ENCODE measurements at places on chromosomes 6 and 20.

GRCh38 chr20:63585616-63586565 is 11.9 kb upstream of the HELZ2 start:
- no peak for DNase-seq

- peak; percentile 94 for DNase-seq
Measured at GRCh38 chr6:154386848-154387717, 30.5 kb upstream of the IPCEF1 start.

GRCh38 chr20:52975029-52975732 is 3.0 kb downstream of the TSHZ2 start:
- no peak for DNase-seq

GRCh38 chr6:29726001-29726400 is 2.8 kb downstream of the HLA-F start:
- DNase-seq = no peak

GRCh38 chr6:134701301-134701700 is 248.6 kb downstream of the ALDH8A1 start:
- no peak for DNase-seq

DNA sequence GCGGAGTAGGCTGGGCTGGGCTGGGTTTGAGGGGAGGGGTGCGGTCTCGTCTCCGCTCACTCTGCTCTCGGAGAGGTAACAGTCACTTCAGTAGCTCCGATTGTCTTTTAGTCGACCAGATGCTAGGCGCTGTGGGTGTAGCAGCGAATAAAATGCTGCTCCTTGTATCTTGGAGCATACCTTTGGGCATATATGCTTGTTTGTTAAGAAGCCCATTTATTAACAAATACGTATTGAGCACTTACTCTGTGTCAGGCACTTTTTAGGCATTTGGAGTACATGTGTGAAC is 545 bp downstream of the ACTR5 start:
- DNase-seq = no peak

GRCh38 chr6:2102966-2103365 is 142.4 kb downstream of the GMDS start:
- no peak for DNase-seq

DNA sequence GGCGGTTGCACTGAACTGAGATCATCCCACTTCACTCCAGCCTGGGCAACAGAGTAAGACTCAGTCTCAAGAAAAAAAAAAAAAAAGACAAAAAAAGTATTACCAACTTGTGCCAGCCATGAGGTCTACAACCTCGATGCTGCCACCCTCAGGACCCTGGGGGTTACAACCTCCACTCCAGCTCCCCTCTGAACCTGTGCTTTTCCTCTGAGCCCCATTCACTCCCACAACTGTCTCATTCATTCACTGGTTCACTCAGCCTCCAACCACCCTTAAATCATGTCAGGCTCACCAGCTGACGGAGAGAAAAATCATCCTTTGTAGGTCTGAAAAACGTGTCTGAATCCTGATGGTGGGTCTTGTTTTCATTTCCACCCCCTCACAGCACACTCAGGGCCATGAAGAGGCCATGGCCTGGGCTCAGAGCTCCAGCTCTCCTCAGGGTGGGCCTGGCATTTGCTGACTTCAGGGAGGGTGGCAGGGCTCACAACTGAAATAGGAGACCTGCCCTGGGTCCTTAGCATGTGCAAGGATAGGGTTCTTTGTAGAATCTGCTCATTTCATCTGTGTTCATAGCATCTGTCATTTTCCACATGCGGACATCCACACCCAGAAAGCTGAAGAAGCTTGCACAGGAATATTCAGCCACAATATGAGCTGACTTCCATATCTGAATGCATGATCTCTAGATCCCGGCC is 1.9 kb upstream of the ULBP1 start:
- DNase-seq = no peak

GRCh38 chr6:2839195-2839981 is 2.3 kb downstream of the SERPINB1 start:
- DNase-seq = peak; percentile 89

DNA sequence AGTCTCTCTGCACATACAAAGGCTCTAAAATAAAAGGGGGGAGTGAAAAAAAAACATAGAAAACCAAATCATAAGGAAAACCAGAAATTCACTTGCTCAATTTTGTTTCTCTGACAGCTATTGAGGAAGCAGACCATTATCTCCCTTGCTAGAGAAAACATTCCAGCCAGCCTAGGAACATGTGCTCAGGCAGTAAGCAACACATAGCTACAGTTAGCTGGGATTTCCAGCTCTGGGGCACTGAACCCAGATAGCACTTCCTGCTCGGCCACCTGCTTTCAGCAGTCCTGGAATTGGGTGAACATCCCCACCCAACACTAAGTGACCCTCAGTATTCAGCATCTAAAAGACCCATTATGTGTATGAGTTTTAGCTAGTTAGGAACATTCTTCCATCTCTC is 61.3 kb downstream of the TNFRSF21 start:
- DNase-seq = no peak

DNA sequence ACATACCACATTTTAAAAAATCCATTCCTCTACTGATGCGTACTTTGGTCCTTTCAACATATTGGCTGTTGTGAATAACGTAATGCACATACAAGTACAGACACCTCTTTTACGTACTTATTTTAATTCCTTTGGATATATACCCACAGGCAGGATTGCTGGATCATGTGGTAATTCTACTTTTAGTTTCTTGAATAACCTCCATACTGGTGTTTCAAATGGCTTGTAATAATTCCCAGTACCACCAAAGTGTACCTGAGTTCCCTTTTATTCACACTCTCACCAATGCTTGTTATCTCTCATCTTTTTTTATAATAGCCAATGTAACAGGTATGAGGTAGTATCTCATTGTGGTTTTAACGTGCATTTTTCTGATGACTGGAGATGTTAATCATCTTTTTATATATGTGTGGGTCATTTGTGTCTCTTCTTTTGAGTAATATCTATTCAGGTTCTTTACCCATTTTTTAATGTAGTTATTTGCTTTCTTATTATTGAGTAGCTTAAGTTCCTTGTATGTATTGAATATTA is 191.9 kb downstream of the ADGB start:
- no peak for DNase-seq

- no peak for DNase-seq
Measured at GRCh38 chr6:14051355-14051754, 66.2 kb upstream of the CD83 start.

DNA sequence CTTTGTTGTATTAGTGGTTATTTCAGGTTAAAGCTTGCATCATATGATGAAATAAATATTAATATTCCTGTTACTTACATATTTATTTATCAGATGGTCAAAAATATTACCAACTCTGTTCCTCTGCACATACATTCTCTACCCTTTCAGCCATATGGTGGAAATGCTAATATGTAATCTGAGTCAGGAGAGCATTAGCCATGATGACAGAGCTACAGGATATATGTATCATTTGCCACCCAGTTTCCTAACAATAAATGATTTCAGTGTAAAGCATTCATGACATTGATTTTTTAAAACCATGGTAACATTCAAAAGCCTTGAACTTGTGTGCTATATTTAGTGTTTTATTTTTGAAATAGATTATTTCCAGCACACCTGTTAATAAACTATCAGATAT is 16.6 kb downstream of the POPDC3 start:
- no peak for DNase-seq

DNA sequence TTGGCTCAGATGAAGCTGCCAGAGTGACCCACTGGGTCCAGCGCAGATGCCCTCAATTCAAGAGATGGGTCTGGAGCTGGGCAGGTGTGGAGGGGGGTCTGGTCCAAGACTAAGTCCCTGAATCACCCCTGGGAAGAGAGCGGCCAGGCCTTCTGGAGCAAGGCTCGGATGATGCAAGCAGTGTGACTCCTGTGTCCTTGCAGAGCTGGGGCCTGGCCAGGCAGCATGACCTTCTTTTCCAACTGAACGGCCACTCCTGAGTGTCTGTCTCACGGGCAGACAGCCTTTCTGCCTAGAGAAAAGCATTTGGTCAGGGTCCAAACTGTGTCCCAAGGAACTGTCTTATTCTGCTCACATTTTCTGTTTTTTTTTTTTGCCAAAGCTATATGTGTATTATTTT is 42.6 kb upstream of the FNDC1 start:
- no peak for DNase-seq

GRCh38 chr6:29694637-29695036 is 13.7 kb upstream of the ZFP57 start:
- no peak for DNase-seq

All from fibroblast of skin of left quadriceps (primary cell).